K562 (cell line): ENCODE measurements at places on chromosomes 3 and 15.

GRCh38 chr3:124209426-124209825, 217.5 kb upstream of the ROPN1 start:
- DNase-seq: no peak

DNA sequence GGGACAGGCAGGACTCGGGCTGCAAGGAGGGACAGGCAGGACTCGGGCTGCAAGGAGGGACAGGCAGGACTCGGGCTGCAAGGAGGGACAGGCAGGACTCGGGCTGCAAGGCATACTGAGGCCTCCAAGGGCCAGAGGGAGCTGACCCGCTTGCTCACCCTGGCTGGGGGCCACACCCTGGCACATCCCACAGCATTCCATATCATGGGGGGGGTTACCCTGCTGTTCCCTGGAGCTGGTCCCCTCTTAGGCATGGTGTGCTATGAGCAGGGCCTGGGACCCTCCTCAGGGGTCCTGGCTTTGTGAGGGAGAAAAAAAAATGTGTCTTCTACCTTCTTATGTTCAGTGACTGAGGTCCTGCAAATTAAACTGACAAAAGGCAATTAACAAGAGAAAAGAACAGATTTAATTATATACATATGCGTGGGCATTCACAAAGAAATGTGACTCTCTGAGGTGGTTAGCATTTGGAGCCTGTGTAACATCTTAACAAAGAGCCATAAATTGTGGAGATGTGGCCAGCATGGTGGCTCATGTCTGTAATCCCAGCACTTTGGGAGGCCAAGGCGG, 97.6 kb upstream of the ALDH1A3 start:
- no peak for DNase-seq

DNA sequence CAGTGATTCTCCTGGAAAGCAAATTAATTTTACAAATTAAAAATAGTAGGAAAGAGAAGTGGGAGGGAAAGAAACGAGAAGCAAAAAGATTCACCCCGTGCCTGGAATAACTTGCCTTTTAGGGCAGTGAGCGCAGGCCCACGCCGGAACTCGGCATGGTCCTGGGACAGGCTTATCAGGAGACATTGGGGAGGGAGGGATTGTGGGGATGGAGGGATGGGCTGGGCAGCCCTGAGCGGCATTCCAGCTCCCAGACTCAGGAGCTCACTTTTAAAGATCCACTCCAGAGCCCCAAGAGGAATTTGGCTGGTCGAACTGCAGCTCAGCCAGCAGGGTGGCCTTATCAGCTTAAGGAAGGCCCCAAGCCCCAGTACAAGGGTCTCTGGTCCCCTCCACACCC, 117.9 kb downstream of the ADCY5 start:
- no peak for DNase-seq

- no peak for DNase-seq
Observed at GRCh38 chr3:65928110-65928509, 110.6 kb downstream of the MAGI1 start.

DNA sequence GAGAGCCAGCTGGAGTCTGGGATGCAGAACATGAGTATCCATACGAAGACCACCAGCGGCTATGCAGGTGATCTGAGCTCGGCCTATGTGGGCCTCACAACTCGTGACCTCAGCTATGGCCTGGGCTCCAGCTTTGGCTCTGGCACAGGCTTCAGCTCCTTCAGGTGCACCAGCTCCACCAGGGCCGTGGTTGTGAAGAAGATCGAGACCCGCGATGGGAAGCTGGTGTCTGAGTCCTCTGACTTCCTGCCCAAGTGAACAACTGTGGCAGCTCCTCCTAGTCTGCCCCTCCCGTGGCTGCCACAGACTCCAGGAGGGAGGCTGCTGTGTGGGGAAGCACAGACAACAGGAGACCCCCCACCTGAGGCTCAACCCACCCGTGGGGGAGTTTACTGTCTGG, 3.6 kb upstream of the KPNA4 start:
- no peak for DNase-seq

GRCh38 chr15:54289590-54290136, 311.4 kb downstream of the UNC13C start:
- no peak for DNase-seq

DNA sequence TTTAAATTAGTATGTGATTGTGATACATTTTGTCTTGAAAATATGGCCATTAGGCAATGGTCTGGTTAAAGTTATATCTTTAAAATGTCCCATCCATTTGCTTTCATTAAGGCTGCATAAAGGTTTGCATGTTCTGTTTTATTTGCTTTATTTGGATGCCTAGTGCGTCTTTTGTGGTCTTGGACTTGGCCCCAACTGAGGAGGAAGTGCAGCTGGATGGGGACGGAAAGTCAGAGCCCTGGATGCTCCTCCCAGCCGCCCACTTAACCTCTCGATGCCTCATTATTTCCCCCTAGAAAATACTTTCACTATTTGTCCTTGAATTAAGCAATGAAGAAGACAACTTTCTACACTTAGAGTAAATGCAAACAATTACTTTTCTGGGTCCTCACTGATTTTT, 898.2 kb downstream of the MCTP2 start:
- DNase-seq: no peak

GRCh38 chr3:5248822-5249221, 61.3 kb downstream of the EDEM1 start:
- no peak for DNase-seq

DNA sequence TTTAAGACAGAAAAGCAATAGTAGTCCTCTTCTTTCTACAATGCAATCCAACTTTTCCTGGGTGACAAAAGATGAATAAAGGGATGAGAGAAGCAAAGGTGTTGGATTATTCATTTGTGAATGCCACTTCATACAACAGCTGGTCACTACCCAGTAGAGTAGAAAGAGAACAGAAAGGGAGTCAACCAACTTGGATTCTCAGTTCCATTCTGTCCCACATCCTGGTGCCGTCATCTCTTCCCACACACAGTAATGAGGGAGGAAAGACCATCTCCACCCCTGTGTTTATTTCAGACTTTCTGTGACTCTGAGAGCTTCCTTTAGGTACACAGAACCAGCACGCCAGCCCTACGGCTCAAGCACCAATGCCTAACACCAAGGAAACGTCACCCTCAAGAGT, 71.0 kb downstream of the FOXP1 start:
- no peak for DNase-seq

- no peak for DNase-seq
Observed at GRCh38 chr3:23341147-23341838, 138.2 kb downstream of the UBE2E2 start.

GRCh38 chr3:11136116-11136515, 18.2 kb upstream of the HRH1 start:
- no peak for DNase-seq

DNA sequence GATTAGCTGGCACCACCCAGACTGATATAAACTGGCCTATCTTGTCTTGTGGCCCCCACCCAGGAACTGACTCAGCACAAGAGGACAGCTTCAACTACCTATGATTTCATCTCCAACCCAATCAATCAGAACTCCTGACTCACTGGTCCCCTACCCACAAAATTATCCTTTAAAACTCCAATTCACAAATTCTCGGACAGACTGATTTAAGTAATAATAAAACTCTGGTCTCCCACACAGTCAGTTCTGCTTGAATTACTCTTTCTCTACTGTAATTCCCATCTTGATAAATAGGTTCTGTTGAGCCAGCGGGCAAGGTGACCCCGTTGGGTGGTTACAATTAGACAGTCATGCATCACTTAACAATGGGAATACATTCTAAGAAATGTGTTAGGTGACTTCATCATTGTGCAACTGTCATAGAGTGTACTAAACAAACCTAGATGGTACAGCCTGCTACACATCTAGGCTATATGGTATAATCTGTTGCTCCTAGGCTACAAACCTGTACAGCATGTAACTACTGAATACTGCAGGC, 48.1 kb upstream of the MAP4 start:
- no peak for DNase-seq

DNA sequence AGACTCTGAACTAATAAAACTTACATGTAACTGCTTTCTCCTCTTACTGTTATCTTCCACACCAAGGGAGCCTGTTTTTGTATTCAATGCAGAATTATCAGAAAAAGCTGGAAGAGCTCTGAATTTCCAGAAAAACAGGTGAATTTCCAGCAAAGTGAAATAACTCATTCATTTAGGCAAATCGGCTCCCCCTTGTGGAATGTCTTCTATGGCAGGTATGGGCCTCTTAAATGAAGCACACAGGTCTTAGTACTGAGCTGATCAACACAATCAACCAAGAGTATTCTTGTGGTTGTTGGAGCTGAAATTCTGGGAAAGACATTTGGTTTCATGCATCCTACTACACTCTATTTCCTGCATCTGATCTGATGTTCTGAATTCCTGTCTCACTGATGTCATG, 31.0 kb upstream of the PTPRG start:
- peak; percentile 14 for DNase-seq

GRCh38 chr15:75680007-75680789, 32.5 kb downstream of the CSPG4 start:
- no peak for DNase-seq

- no peak for DNase-seq
Observed at GRCh38 chr3:127865941-127866340, 43.6 kb upstream of the MGLL start.

- DNase-seq: no peak
Observed at GRCh38 chr3:137171834-137172603, 214.2 kb downstream of the IL20RB start.

GRCh38 chr15:43420876-43421275, 50.0 kb downstream of the TUBGCP4 start:
- no peak for DNase-seq

- DNase-seq: no peak
Observed at GRCh38 chr3:16372362-16373292, 107.6 kb downstream of the OXNAD1 start.

DNA sequence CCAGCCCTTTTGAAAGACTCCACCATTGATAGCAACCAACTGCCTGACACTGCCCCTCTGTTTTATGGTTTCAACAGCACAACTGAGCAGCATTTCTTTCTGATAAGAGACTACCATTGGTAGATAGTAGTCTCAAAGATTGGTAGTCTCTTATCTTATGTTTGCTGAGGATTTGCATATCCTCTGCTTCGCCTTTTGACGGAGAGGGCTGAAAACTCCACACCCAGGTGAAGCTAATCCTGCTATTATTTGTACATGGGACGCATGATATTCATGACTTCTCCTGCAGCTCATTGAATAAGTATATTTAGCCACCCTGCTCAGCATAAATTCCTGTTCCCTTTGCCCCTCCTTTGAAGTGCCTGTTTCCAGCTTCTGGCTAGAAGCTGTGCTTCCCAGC, 119.4 kb upstream of the STRIT1 start:
- no peak for DNase-seq

GRCh38 chr3:61350782-61351309, 99.6 kb upstream of the FHIT start:
- DNase-seq: no peak

DNA sequence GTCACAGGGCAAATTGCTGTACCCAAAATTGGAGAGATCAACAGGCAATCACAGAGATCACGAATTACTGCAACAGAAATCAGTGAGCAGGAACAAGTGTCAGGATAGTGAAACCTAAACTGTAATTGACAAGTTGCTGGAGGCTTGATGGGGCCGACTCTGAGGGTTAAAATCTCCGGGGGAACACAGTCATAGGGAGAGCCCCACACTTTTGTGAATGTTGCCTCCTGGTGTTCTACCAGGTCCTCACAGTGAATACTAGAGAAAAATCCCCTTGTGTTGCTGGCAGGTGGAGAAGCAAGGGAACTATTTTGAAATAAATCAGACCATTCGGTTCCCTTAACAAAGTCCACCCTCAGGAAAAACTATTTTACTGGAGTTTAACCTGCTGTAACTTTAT, 697.5 kb upstream of the CBLB start:
- no peak for DNase-seq

GRCh38 chr3:197420115-197420514, 121.7 kb upstream of the DLG1 start:
- no peak for DNase-seq

DNA sequence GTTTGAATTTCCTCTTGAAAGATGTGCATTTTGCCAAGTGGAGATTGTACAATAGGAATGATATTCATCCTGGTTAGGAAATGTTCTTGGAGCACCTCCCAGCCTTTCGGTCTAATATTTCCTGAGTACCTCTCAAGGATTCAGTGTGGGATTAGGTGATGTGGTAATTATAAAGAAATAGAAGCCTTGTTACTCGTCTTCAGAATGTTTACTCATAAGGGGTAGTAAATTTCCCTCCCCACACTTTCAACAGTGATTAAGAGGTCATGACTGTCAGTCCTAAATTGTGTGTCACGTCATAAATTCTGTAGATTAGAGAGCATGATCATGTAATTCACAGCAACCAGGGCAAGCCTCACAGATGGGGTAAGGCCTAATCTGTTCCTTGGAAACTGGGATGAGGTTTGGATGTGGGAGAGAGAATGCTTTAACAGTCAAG, 633.1 kb upstream of the TBL1XR1 start:
- DNase-seq: no peak

DNA sequence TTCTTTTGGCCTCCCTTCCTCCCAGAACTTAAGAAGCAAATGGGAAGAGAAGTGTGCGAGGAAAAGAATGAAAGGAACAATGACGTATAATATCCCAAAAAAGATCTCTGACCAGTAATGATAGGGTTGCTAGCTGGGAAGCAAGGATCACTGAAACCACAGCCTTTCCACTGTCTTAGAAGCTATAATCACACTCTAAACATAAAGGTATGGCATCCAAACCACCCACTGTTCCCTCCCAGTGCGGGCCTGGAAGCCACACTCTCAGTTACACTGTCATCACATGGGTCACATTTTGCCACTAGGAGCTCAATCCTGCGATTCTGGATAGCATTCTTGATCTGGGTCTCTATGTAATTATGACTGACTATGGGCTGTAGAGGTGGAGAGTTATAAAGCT, 131.6 kb upstream of the HACD2 start:
- no peak for DNase-seq

- DNase-seq: peak; percentile 50
Observed at GRCh38 chr3:141410408-141410807, 42.1 kb downstream of the ZBTB38 start.

DNA sequence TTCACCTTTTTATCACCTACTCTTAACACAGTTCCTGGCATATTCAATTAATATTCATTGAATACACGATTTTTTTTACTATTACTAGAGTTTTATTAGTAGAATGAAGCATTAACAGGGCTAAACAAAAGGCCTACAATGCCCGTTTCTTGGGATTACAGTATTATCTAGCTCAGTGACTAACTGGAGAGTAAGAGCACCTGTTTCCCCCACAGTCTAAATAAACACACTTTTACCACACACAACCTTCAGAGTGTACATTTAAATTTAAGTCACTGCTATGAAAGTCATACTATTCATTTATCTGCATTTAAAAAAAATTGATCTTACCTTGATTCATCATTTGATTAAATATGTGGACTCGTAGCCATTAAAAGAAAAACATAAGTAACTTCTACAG, 74.8 kb downstream of the PLOD2 start:
- DNase-seq: no peak

DNA sequence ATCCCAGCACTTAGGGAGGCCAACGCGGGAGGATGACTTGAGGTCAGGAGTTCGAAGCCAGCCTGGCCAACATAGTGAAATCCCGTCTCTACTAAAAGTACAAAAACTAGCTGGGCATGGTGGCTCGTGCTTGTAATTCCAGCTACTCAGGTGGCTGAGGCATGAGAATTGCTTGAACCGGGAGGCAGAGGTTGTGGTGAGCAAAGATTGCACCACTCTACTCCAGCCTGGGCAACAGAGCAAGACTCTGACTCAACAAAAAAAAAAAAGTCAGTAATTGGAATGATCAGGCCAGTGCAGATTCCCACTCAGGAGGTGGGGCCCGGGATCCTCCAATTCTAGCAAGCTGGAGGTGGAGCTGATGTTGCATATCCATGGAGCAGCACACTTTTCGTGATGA, 5.6 kb downstream of the CFAP92 start:
- DNase-seq: no peak
